Stimulated activated CD4-positive, alpha-beta T cell treated with anti-CD3 and anti-CD28 coated beads, Interleukin-12 subunit alpha, Interleukin-12 subunit beta, amount 100 ng/mL, for 24 hours (primary cell): ENCODE measurements at places on chromosomes 11 and 22.

GRCh38 chr11:5151713-5152153 lies 2.8 kb downstream of the OR52A1 start:
- DNase-seq, result no peak

DNA sequence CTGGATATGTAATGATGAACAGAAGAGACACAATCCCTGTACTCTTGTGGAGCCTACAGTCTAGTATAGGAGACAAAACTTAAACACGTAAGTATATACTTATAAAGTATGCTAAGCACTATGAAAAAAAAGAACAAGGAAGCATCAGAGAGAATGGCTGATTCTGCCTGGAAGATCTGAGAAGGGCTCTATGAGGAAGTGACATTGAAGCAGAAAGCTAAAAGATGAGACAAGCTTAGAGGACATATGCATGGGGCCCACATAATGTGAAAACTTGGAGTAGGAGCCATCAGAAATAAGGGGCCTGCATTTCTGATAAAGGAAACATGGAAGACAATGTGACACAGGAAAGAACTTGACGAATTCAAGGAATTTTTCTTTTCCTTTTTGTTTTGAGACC lies 16.6 kb downstream of the SAA1 start:
- DNase-seq, result no peak

GRCh38 chr11:111629499-111629898 lies 27.2 kb downstream of the SIK2 start:
- no peak for DNase-seq

- no peak for DNase-seq
Observed at GRCh38 chr22:46331496-46331895, 4.0 kb upstream of the TRMU start.

GRCh38 chr11:27452147-27452546 lies 20.4 kb downstream of the LGR4 start:
- DNase-seq, result no peak

DNA sequence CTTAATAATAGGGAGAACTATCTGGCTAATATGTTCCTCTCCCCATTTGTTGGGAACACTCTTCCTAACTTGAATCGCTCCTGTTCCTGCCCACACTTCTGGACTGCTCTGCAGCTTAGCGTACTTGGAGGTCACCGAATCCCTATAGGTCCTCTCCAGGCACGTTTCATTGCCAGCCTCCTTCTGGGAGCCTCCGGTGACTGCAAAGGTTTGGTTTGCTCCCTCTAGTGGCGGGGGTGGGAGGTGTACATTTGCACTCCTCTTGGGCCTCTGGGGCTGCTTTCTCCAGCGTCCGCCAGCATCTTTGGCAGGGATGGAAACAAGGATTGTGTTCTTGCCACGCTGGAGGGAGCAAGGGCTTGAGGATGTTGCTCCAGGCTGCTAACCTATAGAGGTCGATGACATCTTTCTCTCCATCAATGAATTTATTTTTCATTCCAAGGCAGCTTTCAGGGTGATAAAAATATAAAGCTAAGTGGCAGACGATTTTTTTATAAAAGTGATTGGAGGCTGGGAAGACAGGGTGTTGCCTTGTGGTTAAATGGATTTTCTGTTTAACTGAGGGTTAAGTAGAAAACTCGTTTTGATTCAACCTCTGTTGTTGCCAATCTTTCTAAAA lies 48.7 kb downstream of the TSPAN18 start:
- DNase-seq, result peak; percentile 62

DNA sequence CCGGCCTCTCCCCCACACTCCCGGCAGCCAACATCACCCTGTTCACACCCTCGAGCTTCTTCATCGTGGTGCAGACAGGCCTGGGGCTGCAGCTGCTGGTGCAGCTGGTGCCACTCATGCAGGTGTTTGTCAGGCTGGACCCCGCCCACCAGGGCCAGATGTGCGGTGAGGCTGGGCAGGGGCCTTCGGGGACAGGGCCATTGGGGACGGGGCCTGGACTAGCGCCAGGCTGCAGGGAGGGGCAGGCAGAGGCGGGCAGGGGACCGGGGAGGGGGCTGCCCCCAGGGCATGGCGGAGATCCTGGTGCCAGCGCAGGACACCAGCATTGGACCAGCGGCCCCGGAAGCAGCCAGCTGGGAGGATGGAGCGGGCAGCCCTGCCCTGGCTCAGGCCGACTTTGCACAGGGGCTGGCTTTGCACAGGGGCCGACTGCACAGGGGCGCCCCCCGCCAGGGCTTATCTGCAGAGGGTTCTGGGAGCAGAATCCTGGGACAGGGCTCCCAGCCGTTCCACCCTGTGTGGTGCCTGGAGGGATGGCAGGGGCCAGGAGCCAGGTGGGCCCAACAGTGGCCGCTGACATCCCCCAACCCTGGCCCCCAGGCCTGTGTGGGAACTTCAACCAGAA lies 8.6 kb downstream of the MUC5B start:
- DNase-seq, result no peak

DNA sequence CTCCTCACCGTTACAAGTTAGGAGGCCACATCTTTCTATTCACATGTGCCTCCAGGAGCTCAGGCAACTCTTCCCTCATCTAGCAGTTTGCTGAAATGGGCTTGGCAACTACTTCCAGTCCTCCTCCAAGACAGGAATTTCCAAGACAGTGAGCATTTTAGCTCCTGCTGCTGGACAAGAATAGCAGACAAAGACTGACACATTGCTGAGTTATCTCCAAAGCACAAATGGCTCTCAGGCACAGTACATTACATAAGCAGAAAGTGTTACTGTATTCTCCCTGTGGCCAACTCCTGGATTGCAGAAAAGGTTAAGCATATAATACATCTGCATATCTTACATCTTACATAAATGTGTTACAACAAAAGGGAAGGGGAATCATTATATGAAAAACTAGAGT lies 83.2 kb upstream of the POU2AF2 start:
- no peak for DNase-seq

GRCh38 chr11:86664930-86665329 lies 7.5 kb downstream of the ME3 start:
- DNase-seq, result no peak

DNA sequence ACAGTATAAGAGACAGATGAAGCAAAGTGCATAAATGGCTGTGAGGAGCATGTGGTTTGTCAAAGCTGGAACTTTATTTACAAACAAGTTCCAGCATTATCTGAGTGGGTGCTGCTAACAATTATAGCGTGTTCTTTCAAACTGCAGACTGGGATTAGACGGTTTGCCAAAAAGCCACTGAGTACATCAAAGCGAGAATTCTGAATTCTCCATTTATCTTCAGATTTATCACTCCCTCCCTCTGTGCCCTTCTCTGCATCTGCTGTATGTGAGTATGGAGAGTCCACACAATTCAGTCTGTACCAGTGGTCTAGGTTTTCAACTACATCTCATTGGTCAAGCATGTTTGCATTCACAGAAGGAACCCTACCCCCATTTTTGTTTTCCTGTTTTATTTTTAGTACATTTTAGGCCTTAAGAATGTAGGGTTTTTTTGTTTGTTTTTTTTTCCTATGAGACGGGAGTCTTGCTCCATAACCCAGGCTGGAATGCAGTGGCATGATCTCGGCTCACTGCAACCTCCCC lies 18.1 kb upstream of the INCENP start:
- no peak for DNase-seq

DNA sequence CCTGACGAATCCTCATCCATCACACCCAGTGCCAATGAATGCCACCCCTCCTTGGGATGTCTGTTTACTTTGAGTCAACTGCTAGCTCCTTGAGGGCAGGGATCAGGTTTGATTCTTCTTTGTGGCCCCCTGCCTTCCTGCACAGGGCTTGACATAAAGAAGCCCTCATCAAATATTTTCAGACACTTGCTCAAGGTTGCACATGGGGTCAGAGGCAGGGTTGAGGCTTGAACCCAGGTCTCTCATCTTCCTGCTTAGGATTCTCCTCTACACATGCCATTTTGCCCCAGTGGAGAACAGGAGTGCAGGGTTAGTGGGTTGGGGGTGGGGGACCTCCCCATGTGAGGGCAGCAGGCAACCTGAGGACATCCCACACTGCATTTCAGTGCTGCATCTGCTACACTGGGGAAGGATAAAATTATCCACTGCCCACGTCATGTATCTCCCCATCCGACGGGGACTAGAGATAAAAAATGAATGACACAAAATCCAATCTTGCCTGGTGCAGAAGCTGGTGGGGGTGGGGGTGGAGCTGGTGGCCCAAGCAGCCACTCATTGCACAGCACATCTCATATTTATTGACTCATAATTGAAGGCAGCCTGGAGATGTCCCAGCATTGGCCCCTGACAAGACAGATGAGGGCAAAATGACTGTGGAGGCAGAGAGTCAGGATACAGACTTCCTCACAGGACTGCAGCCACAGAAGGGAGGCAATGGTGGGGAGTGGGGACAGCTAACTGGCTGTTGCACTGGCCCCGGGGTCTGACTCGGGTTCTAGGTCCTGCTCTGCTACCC lies 41.3 kb downstream of the NEU3 start:
- DNase-seq, result no peak

GRCh38 chr22:22930571-22931556 lies 43.2 kb downstream of the IGLL5 start:
- no peak for DNase-seq

- no peak for DNase-seq
Observed at GRCh38 chr22:30273711-30274436, 7.2 kb upstream of the OSM start.

DNA sequence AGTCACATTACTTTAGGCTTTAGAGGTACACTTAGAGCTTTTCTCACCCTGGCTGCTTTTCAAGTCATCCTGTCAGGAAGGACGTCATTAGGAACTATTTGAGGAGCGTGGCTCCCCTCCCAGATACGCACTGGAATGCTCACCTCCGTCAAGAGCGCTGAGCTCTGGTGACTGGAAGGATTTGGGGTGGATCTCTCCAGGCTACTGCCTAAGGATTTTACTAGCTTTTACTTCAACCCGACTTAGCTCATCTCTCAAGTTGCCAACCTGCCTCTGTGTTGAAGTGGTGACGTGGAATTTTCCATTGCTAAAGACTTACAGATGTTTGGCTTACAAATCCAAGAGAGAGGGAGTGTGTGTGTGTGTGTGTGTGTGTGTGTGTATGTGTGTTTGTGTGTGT lies 355.3 kb upstream of the CCDC90B start:
- DNase-seq, result no peak

GRCh38 chr11:130141561-130142341 lies 17.8 kb upstream of the ST14 start:
- no peak for DNase-seq

- DNase-seq, result no peak
Observed at GRCh38 chr22:47533961-47534803, 771.7 kb downstream of the TBC1D22A start.

- DNase-seq, result no peak
Observed at GRCh38 chr22:38246692-38247091, 26.1 kb downstream of the TMEM184B start.
